CD4-positive, CD25-positive, alpha-beta regulatory T cell (primary cell): ENCODE measurements at places on chromosomes 5 and 9.

DNA sequence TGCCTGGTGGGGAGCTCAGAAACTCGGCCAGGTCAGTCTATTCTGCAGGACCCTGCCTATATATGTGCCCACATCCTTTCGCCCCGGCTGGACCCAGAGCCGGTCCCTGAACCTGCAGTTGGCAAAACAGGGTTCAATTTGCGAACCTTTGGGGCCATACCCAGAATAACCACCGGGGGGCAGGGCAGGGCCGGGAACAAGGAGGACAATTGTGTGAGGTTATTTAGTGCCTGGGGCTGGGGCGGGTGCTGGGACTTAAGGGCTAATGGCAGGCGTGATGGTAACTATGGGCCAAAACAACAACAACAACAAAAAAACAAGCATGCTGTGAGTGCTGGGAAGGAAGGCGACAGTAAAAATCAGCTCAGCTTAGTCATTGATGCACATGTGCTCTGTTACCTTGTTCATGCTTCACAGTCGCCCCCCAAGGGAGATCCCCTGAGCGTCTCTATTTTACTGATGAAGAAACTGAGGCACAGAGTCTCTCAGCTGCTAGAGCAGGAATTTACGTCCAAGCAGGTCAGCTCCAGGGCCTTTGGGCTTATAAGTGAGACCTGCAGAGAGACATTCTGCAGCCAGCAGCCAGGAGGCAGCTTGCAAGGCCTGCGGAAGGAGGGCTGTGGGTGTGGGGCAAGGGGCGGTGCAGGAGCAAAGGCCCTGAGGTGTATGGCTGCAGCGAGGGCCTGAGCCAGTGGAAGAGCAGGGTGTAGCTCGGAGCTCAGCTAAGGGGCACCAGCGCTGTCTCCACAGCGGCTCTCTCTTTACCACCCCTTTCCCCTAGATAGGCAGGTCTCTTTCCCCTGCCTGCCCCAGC is 106.0 kb downstream of the PHF2 start:
- peak; percentile 66 for DNase-seq

- DNase-seq: no peak
These were observed 896 bp downstream of the EBF1 start for GRCh38 chr5:159098603-159099436.

- no peak for DNase-seq
These were observed 58.6 kb downstream of the LNPEP start for GRCh38 chr5:96994493-96994892.

DNA sequence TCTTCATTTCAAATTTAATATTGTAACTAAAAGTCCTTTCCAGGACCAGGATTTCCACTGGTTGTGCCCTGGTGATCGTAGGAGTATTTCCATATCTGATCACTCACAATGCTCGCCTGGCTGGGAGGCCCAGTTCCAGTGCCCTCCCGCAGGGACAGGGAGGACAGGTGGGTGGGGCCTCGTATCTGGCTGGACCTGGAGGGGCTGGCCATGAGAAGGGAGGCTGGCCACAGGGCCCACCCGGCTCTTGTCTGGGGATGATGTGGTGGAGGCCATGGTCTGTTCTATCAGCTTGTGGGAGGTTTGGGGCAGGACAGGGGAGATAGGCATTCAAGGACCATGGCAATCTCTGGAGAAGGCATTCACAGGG is 286.4 kb downstream of the GADD45G start:
- no peak for DNase-seq

DNA sequence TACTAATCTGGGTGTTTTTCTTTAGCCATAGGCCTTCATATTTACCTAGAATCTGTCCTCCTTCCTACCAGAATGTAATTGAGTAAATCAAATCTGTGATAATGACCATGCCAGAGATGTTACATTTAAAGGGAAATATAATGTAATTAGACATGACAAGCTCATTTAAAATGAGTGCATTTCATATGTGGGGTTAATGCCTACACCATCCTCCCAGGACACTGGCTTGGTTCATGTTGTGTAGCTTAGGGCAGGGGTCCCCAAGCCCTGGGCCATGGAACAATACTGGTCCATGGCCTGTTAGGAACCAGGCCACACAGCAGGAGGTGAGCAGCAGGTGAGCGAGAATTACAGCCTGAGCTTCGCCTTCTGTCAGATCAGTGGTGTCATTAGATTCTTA is 276.9 kb upstream of the DAP start:
- no peak for DNase-seq

GRCh38 chr5:3372289-3372688 is 223.3 kb upstream of the IRX1 start:
- no peak for DNase-seq

GRCh38 chr5:116885825-116886224 is 311.2 kb upstream of the SEMA6A start:
- DNase-seq: no peak

GRCh38 chr5:13814301-13814700 is 130.2 kb downstream of the DNAH5 start:
- DNase-seq: no peak

DNA sequence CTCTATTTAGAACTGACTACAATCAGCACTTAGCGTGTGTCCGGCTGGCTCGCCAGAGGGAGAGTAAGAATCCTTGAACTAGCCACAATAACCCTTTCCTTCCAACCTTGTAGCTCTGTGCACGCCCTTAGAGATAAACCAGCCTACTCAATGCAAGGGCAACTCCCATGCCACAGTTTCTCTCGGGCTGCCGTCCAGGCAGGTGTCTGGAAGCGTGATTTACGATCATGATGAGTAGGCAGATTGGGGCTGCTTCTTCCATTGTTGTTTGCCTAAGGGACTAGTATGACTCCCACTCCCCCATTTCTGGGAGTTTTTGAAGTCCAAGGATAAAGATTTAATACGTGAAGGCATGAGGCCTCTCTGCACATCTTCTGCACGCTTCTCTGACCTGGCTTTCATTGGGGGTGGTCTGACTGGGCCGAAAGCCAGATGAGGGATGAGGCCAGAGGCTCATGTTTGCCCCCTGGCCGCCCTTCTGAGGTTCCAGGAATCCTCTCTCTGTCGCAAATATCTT is 134.0 kb upstream of the MYO10 start:
- DNase-seq: no peak

DNA sequence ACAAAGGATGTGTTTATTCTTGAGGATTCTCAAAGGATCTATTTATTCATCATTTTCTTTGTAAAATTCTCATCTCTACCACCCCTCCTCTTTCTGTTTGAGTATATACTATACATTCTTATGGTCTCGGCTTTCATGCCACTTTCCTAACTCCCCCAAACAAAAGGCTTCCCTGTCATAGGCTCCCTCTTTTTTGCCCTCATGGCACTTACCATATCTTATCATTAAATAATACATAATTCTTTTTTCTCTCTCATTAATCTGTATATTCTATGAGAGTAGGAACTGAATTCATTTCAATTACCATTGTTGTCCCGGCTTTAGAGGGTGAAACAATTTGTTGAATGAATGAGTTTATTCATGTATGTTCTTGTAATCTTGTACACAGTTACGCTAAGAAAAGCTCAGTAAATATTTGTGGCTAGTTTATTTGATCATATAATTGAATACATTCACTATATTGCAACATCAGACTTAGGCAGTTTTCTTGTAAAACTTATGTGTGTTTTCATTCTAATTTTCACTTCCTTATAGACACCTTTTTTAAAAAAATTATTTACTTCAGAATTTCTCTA is 254.6 kb downstream of the EDIL3 start:
- no peak for DNase-seq

DNA sequence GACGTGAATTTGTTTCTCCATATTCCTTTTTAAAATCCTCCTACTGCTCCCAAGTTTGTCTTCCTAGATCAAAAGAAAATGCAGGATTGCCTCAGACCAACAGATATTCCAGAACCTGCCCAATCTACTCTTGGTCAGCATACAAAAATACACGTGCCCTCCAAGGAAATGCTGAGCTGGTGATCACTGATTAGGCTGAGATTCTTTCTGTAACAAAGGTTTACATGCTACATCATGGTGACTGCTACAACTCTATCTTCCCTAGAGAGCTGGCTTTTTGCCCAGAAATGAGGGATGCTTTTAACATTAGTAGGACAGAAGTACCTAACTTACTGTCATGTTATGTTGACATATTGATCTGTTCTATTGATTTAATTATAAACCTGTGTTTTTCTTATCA is 35.5 kb downstream of the OR2Y1 start:
- no peak for DNase-seq

DNA sequence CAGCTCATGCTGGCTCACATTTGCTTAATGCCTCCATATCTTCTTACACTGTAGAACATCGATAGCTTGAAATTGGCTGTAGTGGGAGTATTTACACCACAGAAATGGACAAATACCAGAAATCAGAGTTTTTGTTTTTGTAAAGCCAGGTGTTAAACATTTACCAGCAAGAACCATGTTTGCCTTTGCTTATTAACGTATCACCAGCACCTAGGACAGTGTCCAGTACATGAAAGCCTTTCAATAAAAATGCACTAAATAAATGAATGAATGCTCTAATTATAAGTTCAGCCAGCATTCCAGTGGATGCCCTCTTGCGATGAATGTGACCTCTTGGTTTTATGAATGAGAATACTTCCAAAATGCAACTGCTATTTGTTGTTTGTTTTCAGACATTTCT is 140.4 kb upstream of the VLDLR start:
- no peak for DNase-seq

DNA sequence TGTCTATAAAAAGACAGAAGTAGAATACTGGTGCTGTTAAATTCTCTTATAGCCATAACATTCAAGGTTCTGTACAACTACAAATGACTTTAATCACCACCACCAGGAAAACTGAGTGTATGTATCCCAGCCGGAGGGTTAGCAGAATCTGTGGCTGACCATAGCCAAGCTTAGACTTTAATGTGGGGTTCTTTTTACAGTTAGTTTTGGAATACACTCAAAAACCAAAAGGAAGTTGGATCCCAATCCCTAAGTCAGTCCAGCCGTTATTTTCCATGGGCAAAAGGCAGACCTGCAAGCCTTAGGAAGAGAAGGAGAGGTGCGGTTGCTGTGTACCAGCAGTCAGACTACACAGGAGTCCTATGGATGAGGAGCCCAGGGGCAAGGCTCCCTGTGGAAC is 179.8 kb downstream of the ENC1 start:
- no peak for DNase-seq

- DNase-seq: no peak
These were observed 86.2 kb upstream of the CDH9 start for GRCh38 chr5:27124590-27124989.

GRCh38 chr9:130535818-130536521 is 43.4 kb upstream of the FUBP3 start:
- DNase-seq: no peak

- DNase-seq: no peak
These were observed 117.4 kb downstream of the RGS3 start for GRCh38 chr9:113580954-113581311.

DNA sequence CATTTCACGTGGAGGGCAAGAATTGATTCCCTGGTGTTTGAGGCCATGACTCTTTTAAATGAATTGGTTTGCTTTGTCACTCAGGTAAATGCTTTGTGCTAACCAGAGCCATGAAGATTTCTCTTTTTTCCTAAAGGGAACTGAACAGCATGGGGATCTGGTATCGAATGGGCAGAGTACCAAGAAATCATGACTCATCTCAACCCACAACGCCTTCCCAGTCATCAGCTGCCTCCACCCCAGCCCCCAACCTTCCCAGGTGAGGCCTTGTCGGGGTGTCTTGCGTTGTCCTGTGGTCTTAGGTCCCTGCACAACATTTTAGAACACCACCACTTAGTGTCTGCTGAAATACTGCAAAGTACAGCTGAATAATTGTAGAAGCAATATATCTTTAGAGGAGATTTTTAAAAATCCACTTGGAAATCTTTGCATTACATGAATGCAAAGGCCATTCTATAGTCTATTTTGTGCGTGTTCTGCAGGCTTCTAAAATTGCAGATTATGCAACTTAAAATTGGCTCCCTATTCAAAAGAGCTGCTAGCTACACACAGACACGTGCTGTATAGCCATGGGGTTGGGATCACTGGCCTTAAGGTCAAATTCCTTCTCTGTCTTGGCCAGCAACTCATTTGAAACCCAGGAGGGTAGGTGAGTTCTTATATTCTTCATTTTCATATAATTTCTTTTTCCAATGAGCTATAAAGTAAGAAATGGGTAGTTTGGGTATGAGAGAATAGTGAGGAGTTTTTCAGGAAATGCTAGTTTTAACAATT is 69.0 kb downstream of the MVB12B start:
- DNase-seq: no peak

- DNase-seq: no peak
These were observed 499.0 kb downstream of the GADD45G start for GRCh38 chr9:90103771-90104170.

DNA sequence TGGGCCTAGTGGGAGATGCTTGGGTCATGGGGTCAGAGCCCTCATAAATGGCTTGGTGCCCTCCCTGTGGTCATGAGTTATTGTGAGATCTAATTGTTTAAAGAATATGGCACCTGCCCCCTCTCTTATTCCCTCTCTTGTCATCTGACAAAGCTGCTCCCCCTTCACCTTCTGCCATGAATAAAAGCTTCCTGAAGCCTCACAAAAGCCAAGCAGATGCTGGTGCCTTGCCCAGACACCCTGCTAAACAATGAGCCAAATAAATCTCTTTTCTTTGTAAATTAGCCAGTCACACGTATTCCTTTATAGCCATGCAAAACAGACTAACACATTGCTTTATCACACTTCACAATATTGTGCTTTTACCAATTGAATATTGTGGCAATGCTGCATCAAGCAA is 82.8 kb upstream of the PDE4D start:
- no peak for DNase-seq

GRCh38 chr9:111483439-111483857 is 735 bp downstream of the ECPAS start:
- DNase-seq: peak; percentile 40

DNA sequence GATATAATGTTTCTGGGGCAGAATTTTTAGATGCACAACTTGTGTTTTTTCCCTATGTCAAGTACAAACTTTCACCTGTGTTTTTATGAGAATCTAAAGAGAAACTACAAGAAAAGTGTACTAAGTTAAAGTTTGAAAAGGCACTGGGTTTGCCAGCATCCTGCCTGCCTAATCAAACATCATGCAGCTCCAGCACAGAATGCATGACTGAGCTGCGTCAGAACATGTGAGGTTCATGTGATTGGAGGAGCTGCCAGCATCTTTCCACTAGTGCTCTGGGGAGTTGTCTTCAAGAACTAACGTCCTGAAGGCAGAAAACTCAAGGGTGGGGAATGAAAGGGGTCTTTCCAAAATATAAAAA is 46.1 kb upstream of the RIC1 start:
- peak; percentile 69 for DNase-seq

- no peak for DNase-seq
These were observed at the start of gene CCL28 for GRCh38 chr5:43412156-43412555. Gene CCL28, minus strand, starts transcription at chr5:43412391. Its CDS starts 75 bp downstream, at chr5:43412316.

GRCh38 chr9:28598408-28598807 is 1025.1 kb upstream of the C9orf72 start:
- no peak for DNase-seq

DNA sequence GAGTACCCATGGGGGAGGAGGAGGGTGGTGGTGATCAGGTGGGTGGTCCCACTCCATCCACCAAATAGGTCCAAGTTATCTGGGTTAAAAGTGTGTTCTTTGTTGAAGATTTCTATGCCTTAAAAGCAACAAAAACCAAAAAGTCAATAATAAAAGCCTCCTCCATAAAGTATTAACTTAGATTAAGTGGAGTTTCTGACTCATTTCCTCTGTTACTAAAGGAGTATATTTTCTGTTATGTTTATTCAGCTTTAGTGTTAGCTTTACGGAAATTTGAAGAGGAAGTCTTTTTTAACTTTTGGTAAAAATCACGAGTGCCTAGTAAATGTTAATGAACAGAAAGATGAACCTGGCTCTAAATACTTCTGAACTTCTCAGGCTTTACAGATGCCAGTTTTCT is 17.8 kb downstream of the FBXO38 start:
- no peak for DNase-seq
